ENCODE measurements at places on chromosomes 12 and 14.

DNA sequence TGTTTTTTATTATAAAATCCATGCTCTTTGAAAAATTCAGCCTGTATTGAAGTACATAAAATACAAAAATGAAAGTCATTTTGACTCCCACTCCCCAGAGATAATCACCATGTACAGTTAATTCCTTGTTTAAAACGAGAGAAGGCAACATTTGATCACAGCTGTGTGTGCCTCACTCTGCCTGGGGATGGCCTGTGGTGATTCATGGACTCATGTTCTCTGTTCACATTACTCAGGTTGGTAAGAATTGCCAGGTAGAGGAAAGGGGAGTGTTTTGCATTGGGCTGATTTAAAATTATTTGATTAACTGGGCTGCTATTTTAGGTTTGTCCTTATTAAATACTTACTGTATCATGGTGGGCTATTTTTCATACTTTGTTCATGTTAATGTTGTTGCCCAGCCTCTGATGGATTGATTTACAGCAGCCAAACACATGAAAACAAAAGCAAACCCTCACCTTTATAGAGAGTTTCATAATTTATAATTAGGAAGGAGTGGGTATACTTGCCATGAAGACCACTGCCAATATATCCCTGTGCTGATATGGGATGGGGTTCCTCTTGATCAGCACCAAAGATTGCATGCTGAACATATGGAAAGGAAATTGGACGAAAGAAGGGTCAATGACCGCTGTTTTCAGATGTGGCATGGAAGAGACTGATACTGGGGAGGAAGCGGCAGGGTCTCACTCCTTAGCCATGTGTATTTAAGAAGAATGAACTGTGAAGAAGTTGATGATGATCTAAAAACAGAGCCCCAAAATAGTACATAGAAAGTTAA lies 3.0 kb downstream of the ZBTB1 start:
- DNase-seq: no peak

GRCh38 chr14:23555882-23556699 lies at the start of gene THTPA:
THTPA (plus strand) TSS chr14:23556271; CDS start chr14:23556758, 487 bp downstream.
- peak; percentile 86 for DNase-seq

DNA sequence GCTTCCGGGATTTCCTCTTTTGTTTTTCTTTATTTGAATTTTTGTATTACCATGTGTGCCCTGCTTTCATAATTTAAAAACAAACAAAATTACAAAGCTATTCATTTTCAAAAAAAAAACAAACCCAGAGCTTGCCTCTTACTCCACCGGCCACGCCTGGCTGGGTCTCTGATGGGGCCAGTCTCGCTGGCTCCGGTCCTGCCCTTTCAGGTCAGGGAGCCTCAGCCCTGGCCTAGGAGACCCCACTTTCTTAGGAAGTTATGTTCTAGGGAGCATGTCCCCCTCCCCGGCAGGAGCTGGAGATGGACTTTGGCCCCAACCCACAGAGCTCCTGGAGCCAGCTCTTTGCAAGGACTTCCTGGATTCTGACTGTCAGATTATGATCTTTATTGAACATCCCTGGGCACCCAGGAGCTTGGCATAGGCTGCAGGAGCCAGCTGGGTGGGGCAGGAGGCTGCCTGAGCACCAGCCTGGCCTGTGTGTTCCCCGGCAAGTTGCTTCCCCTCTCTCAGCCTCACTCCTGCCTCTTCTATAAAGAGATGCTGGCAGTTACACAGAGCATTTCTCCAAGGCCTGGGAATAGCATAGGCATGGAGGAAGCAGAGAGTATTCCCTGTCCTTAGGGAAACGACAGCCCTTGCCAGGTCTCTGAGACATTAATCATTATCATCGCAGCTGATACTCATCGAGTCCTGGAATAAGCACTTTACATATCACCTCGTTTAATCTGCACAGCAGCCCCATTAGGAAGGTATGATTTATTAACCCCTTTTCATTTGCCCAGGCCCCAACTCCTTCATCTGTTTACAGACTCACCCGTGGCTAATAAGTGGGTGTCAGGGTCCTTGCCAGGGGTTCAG lies 3.5 kb downstream of the DEGS2 start:
- no peak for DNase-seq

- peak; percentile 89 for DNase-seq
Measured at GRCh38 chr12:92068459-92068858, 77.2 kb downstream of the BTG1 start.

DNA sequence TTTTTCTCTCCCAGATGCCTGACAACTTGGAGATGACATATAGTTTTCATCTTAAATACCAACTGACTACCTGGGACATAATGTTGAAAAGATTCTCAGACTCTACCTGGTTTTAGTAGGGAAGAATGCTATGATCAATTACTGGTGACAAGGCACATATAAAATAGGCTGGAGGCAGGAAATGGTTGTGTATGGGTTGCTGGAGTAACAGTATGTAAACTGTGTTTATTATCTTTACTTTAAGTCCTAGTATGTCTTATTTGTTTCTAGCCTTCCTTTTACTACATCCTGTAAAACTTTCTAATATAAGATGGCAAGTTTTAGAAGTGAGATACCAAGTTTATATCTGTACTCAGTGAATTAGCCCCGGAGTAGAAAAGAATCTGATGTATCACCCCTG lies 98.1 kb downstream of the NUBPL start:
- no peak for DNase-seq

DNA sequence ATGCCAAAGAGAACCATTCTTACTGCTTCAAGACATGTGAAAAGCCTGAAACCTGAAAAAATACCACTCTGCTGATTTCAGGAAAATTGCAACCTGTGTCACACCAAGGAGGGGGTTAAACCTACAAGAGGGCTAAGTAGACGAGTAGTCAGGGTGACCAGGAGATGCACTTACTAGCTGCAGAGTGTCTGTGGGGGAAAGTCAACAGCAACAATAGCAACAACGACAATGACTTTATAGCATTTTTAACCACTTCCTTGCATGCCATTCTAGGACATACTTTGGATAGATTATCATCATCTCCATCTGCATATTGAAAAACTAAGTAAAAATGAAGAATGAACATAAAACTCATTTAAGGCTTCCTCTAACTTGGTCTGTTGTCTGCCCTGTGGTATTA lies 902.7 kb downstream of the BCL11B start:
- no peak for DNase-seq

DNA sequence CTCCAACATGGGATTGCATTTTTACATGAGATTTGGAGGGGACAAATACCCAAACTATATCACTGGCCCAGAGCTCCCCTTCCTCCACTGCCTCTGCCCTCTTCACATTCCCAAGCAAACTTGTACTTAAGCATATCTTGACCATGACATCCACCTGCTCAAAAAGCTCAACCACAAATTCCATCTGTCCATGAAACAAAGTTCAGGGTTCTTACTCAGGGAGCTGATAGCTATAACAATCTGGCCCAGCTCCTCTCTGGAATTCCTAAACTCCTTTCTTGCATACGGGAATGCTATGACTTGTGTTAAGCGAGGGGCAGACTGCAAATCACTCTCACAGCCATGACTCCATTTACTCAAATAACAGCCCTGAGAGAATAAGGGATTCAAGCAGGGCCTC lies 152.1 kb downstream of the GALC start:
- no peak for DNase-seq

- no peak for DNase-seq
Measured at GRCh38 chr12:89597770-89598169, 71.9 kb upstream of the POC1B start.

DNA sequence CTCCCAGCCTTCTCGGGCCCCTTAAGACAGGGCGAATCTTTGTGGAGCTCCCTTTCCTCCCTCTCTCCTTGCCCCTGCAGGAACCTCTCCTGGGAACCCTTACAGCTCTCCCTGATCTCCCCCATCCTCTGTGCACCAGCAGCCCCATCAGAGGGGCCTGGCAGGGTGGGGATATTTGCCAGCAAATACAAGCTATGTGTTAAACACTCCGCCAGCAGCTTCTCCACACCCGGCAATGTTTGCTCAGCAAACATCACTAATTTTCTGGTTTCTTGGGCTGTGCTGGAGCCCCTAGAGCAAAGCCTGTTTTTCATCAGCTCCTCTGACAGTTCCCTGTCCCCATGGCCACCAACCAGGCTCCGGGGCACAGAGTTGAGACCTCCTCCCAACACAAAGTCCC lies 147.5 kb upstream of the LHX5 start:
- DNase-seq: no peak

DNA sequence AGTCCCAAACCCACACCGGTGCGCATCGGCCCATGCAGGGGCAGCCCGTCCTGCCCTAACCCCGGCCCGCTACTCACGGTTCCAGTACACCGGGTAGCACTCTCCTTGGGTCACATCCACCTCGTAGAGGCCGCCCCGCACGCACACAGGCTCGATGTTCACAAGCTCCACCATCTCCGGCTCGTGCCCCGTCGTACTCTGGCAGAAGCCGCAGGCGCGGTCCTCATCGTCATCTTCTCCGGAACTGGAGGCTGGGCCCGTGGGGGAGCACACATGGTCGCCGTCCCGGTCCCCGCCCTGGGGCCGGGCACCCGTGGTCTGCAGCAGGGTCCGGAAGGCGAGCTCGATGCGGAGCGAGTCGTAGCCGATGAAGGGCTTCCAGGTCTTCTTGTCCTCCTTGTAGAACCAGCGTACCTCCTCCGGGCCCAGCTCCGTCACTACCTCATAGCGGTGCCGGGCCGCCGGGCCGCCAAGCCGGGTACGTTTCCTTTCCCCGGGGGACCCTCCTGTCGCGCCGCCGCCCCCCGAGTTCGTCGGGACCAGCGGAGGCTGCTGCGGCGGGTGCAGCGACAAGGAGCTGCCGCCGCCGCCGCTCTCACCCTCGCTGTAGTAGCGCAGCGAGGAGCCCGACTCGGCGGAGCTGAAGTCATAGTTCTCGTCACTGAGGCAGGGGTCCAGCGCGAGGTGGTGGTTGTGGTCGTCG lies 788 bp downstream of the DDHD1 start:
- peak; percentile 46 for DNase-seq

DNA sequence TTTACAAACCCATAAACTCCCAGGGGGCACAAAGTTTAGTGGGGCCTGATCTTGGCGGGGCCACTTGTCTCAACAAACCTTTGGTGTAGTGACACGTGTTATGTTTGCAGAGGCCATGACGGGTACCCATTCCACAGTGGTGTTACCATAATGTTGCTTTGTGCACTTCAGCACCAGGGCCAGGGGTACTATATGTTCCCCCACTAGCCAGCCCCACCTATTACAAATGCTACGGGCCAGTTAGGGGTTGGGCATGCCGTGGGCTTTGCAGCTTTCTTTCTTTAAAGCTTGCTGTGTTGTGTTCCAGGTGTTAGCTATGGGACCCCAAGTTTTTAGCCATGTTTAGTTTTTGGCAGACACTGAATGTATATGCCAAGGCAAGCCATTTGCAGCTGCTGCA lies 30.8 kb upstream of the G2E3 start:
- DNase-seq: no peak

DNA sequence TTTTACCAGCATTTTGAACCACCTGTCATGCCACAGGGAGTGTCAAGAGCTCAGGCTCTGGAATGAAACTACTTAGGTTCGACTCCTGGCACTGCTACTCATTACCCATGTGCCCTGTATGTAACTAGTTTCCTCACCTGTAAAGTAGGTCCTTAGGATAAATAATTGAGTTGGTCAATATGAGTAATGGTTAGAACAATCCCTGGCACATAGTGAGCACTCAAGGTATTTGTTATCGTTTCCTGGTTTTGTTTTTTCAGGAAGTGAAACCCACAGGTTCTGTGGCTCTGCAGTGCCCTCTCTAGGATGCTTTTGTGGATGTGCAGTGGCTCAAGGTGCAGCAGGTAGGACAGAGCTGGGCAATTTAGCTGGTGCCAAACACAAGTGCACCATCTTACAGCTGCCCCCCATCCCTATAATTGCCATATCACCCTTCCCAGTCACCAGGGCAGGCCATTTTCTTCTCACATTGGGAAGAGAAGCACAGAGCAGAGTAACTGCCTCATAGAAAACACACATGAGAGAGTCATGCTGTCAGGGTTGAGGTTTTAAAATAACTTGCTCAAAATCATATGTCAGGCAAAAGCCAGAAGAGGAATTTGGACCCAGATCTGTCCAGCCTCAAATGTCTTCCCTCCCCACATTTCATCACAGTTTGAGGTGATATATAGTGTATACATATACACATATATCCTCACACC lies 297.5 kb downstream of the RPAP3 start:
- no peak for DNase-seq

- no peak for DNase-seq
Measured at GRCh38 chr14:99410019-99410418, 70.6 kb downstream of the SETD3 start.

DNA sequence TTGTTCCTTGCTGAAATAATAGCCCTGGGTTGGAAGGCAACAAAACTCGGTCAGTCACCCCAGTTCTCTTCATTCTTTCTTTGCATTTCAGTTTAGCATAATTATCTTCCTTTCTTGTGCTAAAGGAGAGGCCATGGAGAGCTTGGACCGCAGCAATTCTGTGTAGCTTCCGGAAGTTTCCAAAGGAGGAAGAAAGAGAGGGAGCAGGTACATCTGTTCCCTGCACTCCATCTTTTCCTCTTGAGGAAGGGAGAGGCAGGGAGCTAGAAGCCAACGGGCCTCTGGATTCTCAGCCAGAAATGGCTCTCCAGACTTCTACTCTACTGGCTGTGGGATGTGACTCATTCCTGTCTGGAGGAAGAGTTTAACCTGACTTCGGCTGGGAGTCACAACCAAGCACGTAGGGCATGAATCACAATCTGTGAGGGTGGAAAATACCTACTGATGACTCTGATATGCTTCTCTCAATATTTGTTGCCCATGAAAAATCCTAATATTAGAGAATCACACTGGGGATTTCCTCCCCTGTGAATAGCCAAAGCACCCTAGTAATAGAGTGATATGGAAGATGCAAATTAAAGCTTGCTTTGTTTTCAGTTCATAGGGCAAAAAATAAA lies 17.0 kb downstream of the ANO6 start:
- peak; percentile 35 for DNase-seq

DNA sequence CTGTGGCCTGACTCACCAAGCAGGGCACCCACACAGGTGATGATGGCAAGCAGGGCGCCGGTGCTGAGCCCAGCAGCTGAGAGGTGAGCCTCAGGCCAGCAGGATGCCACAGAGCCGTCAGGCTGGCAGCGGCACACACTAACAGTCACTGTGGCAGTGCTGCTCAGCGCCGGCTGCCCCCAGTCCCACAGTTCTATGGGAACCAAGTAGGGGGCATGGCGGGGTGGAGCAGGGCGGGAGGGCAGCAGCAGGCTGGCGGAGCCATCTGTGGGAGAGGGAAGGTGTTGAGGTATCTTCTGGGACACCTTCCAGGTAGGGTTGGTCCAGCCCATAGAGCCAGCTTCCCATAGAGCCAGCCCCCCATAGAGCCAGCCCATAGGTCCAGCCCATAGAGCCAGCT lies 7.0 kb downstream of the PSMB11 start:
- no peak for DNase-seq
